ENCODE measurements at places on chromosomes 7 and 10. TPM values are rescaled to one million over a fixed set of nuclear protein-coding genes. Genes with fewer than 3 reads are reported as not detected.

PRLHR gene
- total RNA-seq, result not detected

CHST12 gene
- 25.6 TPM for total RNA-seq

WDFY4 gene
- 13.3 TPM for total RNA-seq

- no peaks in the 10 kb centered on the region for H3K4me1 ChIP-seq
- no peak overlapping the region for H3K4me3 ChIP-seq
- no peaks in the 10 kb centered on the region for H3K27me3 ChIP-seq
- no peaks in the 10 kb centered on the region for H3K36me3 ChIP-seq
- H3K27ac ChIP-seq, result no peak overlapping the region
Measured at GRCh38 chr10:91424016-91424415, 13.9 kb downstream of the HECTD2 start.

DNA sequence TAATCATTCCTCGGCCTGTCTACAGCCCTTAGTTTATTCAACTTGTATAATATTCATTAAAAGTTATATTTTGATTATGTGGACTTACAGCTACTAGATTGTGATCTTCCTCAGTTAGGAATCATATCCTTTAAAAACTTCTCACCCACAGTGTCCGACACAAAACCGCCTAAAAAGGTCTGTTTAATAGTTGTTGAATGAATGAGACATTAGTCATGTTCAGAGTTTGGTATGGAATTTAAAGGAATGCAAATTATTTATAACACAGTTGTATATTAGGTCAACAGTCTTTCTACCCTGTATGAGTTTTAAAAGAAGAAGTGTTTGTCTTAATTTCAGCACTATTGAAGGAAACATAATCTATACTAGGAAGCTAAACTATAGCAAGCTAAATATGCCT is 390.0 kb downstream of the ARL4A start:
- no peak overlapping the region for H3K4me3 ChIP-seq
- no peak for DNase-seq
- no peaks in the 10 kb centered on the region for H3K27me3 ChIP-seq
- no peaks in the 10 kb centered on the region for H3K36me3 ChIP-seq
